Fibroblast of skin of back (primary cell): ENCODE measurements at places on chromosomes 2 and 18.

GRCh38 chr18:70296289-70296688, 7.4 kb downstream of the SOCS6 start:
- DNase-seq: no peak

DNA sequence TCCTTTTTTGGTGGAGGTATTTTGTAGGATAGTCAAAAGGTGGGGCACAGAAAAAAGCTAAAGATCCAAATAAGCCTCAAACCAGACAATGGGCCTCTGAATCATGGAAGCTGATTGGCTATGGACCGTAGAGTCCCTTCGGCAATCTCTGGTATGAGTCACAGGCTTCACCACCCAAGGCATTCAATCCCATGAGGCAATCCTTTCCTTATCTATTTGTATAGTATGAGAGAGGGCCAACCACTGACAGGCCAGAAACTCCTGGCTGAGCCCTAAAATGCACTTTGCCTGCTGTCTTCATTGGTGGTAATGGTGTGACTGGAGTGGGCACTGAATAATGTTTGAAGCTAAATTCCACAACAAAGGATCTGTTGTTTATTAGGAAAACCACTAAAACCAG, 38.7 kb upstream of the MEX3C start:
- peak; percentile 80 for DNase-seq

DNA sequence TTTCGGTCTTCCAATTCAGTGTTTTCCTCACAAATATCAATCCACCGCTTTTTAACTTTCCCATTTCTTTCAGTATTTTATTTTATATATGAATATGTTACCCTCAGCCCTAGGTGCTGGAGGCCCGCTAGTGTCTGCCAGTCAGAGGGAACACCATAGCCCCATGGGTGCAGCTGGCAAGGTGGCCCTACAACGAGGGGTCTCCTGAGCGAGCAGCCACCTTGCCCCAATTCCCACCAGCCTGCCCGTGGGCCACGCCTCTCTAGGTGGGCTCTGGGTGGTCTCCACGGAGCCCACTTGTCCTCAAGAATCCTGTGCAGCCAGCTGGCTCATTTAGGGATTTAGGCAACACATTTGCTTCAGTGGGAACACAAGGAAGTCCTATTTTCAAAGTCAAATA, 72.5 kb upstream of the RGPD5 start:
- DNase-seq: no peak

DNA sequence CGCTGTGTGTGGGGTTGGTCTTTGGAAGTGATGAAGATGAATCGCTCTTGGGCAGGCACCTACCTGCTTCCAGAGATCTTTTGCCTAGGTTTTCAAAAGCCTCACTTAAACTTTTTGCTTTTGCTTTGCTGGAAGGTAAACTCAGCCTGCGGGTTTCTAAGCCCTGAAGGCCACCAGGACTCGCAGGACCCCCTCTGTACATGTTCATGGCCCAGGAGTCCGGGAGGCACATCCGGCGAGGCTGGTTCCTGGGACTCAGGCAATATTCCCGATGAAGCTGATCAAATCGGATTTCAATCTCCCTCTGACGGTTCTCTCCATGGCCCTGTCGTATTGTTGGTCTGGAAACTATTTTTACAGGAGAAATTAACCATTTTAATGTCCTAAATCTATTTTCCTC, 13.2 kb downstream of the HJURP start:
- DNase-seq: no peak

DNA sequence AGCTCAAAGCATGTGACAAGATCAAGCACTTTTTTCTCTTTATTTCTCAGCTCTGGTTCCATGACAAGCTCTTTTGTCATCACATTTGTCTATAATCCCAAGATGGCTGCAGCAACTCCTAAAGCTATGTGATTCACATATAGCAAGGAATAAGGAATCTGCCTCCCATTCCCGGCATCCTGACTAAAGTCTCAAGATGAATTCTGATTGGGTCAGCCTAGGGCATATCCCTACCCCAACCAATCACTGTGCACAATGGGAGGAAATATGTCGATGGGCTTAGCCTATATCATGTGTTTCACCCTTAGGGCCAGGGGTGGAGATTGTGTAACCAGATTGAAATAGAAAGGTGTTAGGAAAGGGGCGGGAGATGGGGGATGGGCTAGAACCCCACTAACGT, 23.1 kb upstream of the COLEC12 start:
- peak; percentile 20 for DNase-seq

DNA sequence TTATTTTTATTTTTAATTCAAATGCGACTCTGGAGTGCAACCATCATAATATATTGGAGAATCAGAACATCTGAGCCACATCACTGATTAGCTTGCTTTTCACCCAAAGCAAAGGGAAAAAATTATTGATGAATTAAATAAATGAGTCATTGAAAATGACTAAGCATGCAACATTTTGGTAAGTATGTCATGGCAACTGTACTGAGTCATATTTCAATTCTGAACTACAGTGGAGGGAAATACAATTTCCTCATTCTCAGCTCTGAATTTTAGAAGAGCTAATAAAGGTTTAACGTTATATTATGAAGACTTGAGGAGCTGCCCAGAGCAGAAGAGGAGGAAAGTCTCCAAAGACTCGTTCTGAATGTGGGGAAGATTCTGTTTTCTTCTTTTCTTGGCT, 89.6 kb upstream of the CCDC68 start:
- DNase-seq: peak; percentile 61

- DNase-seq: peak; percentile 70
Measured at GRCh38 chr2:111618226-111618977, 265.6 kb downstream of the ANAPC1 start.

- no peak for DNase-seq
Measured at GRCh38 chr2:50955081-50955480, 76.9 kb downstream of the NRXN1 start.

DNA sequence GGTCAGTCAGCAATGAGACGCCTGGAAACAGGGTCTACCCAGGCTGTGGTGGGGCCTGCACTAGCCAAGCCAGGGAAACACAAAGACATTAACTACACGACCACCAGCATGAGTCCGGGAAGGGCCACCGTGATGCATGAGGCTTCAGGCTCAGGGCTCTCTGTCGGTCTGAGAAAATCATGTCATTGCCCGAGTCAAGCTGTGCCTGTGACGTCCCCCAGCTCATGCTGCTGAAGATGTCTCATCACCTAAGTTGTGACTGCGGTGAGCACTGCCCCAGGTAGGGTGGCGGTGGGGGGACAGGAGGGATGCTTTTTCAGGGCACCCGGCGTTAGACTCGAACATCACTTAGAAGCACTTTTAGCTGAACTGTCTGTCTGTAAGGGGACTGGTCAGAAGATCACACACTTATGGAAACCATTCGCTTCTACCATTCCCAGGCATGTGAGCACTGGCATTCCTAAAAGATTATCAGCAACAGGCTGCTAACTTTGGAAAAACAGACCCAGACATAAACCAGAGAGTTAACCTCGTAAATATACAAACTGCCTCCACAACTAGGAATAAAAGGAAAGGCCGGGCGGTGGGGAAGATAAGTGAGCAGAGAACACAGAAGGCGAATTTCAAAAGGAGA, 234.5 kb downstream of the HDAC4 start:
- DNase-seq: no peak

DNA sequence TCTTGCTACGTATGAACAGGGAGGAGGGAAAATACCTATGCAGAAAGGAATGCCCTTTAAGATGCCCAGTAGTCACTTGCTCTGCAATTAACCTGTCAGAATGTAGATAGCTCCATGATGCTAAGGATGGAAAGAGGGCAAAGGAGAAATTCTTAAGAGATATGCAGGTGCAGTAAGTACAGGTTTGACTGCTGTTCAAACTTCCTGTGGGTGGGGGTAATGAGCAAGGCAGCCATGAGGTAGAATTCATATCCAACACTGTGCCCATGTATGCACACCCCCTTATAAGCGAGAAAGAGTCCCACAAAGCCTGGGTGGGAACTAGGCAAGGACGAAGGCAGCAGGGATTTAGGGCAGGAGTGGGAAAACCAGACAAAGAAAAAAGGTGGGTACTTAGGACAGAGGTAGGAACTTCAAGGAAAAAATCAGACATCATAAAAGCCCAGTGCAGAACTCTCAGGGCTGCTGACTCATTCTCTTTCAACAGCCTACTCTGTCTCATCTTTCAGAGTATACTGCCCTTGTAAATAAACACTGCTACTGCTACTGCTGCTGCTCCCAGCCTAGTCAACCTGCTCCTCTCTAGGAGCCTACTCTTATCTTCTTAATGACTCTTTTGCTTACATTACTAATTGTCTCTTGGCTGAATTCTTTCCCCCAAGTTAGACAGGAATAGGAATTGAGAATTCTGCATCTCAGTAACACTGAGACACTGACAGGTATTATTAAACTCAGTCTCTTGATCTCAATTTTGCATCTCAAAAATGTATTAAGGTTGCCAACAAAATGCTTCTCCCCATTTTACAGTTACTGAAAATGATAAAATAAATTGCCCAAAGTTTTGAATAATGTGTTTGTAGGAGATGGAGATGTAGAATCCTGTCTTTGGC, 189.0 kb downstream of the PTH2R start:
- DNase-seq: no peak

DNA sequence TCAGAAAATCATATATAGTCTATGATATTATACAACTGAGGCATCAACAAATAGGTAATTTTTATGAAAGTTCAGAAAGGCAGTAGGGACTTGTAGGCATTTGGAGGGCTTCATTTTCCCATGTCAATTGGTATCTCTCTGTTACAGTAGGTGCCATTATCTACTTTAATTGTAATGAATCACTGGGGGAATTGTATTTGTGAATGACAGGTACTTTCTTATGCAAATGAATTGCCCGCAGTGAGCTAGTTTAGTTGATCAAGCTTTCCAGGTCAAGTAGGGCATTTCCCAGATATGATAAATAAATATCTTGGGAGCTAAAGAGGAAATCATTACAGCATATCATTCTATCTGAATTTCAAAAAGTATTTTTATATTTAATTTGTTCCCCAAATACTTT, 1116.3 kb downstream of the DPP10 start:
- DNase-seq: no peak

- DNase-seq: no peak
Measured at GRCh38 chr2:115163572-115163971, 721.1 kb downstream of the DPP10 start.

GRCh38 chr2:174730698-174731018, 33.6 kb downstream of the CHRNA1 start:
- no peak for DNase-seq

- DNase-seq: no peak
Measured at GRCh38 chr2:112630268-112630667, 15.5 kb upstream of the SLC20A1 start.

GRCh38 chr2:1538663-1539062, 125.4 kb downstream of the TPO start:
- peak; percentile 53 for DNase-seq

GRCh38 chr18:8609659-8610458, 622 bp downstream of the RAB12 start:
- DNase-seq: no peak

GRCh38 chr2:119485336-119486110, 38.8 kb downstream of the SCTR start:
- no peak for DNase-seq

GRCh38 chr18:76979111-76979751, 153.4 kb downstream of the MBP start:
- no peak for DNase-seq

DNA sequence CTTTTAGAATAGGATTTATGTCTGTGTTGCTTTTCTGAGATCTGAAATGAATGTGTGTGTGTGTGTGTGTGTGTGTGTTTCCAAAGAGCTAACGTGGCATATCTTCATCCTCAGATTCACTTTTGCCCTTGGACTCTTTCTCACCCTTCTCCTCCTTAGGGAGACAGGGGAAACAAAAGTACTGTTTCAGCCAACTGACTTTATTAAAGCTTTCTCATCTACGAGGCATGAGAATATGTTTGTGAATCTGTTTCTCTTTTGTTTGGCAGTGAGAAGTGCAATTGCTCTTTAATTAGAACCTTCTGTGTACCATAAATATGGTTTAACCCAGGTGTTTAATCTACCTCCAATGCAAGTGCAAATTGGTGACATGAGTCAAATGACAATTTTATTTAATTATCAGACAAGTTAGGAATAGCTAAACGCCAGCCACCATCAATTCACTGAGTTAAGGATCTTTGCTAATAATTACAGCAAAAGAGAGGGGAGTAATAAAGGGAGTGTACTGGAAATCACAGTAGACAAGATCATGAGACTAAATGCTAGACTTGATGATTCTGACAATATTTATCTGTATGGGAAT, 186.4 kb upstream of the COL3A1 start:
- DNase-seq: peak; percentile 46

DNA sequence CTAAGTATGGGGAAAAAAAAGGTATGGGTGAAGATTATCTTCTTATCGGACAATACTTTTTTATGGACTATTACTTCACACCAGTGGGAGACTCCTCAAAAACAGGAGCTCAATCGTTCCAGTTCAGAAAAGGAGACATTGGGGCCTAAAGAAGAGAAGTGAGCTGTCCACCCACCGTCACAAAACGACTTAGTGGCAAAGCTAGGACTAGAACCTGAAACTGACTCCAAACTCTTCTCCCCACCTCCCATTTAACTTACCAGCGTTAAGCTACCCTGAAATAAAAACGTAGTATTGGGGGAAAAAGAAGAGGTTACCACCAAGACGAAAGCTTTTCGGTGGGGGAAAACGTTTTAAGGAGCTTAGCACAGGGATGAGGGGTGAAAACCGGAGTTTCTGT, 503 bp downstream of the GTF3C3 start:
- DNase-seq: peak; percentile 12

DNA sequence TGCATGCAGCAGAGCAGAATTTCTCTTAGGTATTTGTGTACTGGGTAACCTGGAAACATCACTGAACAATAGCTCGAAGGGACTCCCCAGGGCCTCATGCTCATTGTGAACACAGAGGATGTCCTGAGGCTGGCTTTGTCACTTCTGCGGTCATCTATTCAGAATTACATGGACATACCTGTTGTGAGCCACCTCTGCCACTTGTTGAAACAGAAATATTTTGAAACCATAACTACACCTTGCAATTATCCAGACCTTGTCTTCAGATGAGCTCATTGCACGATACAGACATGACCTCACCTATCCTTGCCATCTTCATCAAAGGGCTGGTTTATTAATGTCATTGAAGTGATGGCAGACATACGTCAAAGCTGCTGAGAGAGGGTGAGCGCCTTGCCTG, 23.4 kb upstream of the CREG2 start:
- no peak for DNase-seq

DNA sequence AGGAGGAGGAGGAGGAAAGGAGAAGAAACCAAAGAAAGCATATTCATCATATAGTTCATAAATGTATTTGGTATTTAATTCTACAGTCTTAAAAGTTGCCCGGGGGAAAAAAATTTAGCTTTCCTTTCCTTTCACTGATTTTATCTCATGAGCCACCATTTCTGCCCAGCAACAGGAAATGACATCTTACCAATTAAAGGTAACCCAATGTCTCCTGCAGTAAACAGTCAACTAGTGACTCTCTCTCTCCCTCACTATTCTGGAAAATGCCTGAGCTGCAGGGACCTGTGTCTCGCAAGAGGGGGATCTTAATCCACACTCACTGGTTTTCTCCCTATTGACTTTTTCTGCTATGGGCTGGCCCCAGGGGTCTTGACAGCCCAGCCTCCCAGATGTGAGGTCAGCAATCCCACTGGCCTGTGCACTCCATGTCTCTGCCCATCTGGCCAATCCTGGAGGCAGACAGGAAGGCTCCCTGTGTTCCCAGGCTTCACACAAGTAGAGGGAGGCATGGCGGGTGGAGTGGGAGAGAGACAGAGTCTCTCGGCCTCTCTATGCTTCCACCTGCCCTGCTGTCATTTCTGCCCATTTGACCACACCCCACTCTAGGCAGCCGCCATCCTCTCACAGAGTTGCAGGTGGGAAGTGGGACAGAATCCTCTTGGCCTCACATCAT, 85.4 kb upstream of the CABLES1 start:
- no peak for DNase-seq

- peak; percentile 1 for DNase-seq
Measured at GRCh38 chr2:170394641-170395387, 216.9 kb downstream of the MYO3B start.

- DNase-seq: no peak
Measured at GRCh38 chr18:24000613-24001490, 13.7 kb upstream of the TTC39C start.
